ENCODE measurements at places on chromosomes 1 and 21. TPM values are rescaled to one million over a fixed set of nuclear protein-coding genes. Genes with fewer than 3 reads are reported as not detected.
A peak's percentile ranks its signal among the peaks of the same experiment; 100 is the strongest.

The MYCL gene
- total RNA-seq: 0.32 TPM

The PGLYRP3 gene
- not detected for total RNA-seq

The PPOX gene
- total RNA-seq: 19.4 TPM

The SHE gene
- 33.1 TPM for total RNA-seq

The CHD1L gene
- total RNA-seq: 30.0 TPM

The IFNLR1 gene
- total RNA-seq: 0.22 TPM

The KCNJ15 gene
- total RNA-seq: 7.6 TPM

The SERBP1 gene
- total RNA-seq: 151 TPM

- peak; percentile 85 for DNase-seq
Observed at GRCh38 chr1:25651036-25651640, 34.5 kb downstream of the MAN1C1 start.

DNA sequence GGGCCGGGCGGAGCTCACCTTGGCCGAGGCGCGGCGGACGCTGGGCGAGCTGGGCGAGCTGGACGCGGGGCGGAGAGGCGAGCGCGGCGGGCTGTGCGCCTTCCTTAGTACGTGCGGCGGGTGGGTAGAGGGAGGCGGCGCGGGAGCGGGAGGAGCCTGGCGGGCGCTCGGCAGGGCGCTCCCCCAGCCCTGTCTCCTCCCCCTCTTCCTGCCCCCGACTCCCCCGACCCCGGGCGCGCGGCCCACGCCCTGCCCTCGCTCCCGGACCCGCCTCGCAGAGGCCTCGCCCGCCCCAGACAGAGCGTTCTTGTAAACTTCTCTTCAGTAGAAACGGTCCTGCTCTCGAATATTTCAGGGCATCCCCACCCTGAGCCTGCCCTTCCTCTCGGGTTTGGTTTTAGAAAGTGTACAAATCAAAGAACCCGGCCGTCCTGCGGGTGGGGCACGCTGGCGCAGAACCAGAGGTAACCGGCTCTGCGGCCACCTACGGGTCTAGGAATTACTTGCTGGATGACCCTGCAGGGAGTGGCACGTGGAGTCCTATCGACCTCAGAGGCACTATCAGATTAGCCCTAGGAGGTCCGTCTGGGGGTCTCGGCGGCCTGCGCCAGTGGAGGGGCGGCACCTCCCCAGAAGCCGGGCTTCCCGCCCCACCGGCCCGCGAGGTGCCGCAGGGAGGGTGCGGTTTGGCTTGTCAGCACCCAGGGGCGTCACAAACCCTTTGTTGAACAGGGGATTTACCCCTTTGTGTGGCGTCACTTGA lies at the start of gene S100A10:
Gene S100A10 (minus strand): TSS at position 126 of the 763 bp plus-strand sequence. CDS start 7,629 bp downstream, outside the sequence.
- DNase-seq: peak; percentile 94

GRCh38 chr1:203104789-203105390 lies 19.1 kb upstream of the MYOG start:
- no peak for DNase-seq

DNA sequence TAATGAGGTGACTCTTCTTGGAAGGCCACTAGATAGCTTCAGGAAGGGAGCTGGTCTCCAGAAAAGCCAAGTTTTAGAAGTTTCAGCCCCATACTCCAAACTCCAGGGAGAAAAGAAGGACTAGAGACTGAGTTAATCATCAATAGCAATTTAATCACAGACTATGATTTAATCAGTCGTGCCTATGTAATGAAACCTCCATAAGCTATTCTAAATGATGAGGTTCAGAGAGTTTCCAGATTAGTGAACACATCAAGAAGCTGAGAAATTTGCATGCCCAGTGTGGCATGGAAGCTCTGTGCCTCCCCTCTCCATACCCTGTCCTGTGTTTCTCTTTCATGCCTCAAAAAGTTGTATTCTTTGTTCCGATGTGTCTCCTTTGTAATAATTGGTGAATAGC lies 49.2 kb upstream of the CCDC190 start:
- no peak for DNase-seq

DNA sequence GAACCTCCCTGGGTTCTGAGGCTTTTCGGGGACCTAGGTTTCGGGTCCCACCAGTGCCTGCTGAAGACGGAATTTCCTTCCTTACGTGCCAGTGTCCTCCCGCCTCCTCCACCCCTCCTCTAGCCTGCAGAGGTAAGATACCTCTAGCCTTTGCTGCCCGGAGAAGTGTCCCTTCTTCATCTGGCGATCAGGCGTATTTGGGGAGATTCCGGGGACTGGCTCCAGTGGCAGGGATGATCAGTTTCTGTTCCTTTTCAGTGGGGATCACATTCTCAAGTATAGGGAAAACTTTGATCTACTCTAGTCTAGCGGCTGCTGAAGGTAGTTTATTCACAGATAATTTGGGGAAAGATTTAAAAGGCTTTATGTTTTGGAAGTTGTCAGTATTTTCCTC lies 674 bp downstream of the CEP350 start:
- DNase-seq: no peak

DNA sequence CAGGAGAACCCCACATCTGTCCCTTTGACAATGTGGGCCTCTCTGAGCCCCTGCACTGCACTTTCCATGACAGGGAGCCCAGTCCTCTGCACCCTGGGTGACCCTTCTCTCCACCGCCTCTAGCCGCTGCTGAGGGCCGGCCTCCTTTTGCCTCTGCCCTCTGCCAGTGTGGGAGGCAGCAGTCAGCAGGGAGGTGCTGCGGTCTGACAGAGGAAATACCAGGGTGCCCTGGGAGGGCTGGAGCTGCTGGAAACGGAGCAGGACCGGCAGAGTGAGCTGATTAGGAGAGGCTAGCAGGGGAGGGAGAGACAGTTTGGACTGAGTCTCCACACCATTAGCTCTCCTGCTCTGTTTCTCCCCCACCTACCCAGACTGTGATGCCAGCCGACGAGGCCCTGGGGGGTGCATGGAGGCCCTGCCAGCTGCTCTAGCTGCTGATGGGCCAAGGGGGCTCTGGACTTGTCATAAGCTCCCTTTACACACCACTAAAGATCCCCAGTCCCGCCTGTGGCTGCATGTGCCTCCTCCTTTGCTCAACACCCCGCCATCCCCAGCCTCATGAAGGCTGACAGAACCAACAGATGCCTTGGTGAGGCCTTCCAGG lies 171.1 kb upstream of the KLHDC7A start:
- DNase-seq: no peak

DNA sequence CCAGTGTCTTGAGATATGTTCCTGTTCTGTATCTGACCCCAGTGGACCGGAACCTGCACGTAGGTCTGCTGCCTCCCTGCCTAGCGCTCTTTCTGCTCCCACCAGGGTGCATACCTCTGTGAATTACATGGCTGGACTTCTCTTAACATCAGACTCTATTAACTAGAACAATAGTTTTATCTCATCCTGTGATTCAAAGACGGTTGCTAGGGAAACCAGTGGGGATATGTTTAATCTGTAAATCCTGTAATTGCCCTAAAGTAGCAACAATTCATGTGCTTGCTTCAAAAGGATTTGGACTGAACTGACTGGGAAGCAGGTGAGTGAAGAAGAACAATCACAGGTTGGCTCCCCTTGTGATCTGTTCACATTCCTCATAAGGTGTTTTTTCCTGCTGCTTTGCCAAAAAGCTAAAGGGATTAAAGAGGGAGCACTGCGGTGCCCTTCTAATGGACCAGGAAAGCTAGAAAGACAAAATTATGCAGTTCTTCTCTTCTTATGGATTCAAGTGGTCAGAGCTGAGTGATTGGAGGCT lies 52.7 kb upstream of the DIRAS3 start:
- no peak for DNase-seq

DNA sequence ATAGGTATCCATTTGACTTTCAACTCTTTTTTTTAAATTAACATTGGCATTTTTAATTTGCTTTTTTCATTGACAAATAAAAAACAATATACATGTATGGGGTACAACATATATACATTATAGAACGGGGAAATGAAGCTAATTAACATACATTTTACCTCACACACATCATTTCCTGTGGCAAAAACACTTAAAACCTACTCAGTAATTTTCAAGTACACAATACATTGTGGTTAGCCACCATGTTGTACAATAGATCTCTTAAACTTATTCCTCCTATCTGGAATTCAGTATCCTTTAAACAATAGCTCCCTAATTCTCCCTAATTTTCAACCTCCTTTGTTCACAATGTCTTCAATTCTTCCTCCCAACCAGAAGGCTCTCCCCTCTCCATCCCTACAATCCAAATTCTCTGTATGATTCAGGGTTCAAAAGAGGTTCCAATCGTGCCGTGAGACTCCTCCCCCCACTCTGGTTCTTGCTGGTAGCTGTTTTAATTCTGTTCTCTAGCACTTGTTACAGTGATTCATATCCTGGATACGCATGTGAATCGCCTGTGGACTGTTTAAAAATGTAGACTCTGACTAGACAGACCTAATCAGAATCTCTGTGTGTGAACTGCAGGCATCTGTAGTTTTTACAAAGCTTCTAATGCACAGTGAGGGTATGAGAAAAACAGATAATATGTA lies 87.6 kb upstream of the DUSP10 start:
- no peak for DNase-seq

GRCh38 chr21:45074818-45075595 lies 627 bp downstream of the ADARB1 start:
- DNase-seq: peak; percentile 89

DNA sequence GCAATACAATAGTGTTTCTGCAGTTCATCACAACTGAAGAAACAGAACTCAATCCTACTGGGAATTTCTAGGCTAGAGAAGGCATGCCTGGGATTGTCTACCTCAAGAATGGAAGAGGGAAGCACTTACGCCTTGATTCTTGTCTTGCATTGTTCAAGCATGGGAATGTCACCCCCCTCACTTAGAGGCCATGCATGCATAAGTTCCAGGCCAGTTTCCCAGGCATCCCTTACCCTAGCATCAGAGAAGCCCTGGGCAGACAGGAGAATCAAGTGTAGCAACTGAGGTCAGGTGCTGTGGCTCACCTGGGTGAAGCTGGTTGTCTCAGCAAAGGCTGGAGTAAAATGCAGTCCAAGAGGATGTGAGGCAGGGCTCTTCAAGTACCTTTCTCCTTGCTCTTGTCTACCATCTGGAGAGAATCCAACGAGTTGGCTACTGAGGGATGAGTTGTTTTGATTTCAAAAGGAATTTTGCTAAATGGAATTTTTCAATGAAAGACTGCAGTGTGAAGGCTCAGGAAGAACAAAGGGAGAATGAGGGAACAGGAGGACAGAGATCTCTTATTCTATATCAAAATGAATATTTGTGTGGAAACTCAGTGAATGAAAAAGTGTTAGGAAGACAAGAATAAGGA lies 174.3 kb downstream of the NEK7 start:
- DNase-seq: no peak

GRCh38 chr21:25722631-25723030 lies 12.1 kb downstream of the ATP5PF start:
- no peak for DNase-seq

GRCh38 chr1:104699433-104699832 lies 949.7 kb downstream of the AMY1C start:
- DNase-seq: no peak

DNA sequence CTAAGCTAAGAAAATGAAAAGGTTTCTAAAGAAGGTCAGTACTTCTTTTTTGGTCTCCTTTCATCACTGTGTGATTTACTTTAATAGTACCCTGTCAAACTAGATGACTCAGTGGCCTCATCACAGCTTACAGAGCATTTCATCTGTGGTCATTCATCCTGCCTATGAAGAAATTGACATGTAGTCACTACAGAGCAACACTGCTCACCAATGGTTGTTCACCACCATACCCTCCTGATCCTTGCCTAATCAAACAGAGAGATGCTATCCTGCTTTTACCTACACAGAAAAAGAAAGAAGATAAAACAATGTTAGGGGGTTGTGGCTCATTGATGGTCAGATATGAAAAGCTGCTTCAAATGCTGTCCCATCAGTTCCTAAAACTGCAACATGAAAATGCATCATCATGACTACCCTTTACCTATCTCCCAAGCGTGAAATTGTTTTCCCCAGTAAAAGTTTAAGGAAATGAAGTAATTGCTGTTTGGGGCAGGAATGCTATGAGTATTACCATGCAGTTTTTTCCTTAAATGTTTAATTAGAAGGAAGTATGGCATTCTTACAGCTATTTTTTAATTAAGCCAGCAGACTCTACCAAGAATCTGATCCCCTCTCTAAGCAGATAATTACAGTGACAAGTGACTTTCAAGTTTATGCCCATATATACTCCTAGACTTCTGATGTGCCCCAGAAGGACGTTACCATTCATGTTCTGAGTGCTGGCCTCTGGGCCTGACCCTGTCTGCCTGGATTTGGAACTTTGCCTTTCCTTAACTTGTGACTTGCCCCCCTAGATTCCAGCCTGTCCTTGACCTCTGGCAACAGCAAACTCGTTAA lies 46.1 kb upstream of the FBXO28 start:
- no peak for DNase-seq

- no peak for DNase-seq
Observed at GRCh38 chr1:201742476-201742875, 86.5 kb upstream of the IPO9 start.

- DNase-seq: no peak
Observed at GRCh38 chr1:198678901-198679329, 40.1 kb downstream of the PTPRC start.

DNA sequence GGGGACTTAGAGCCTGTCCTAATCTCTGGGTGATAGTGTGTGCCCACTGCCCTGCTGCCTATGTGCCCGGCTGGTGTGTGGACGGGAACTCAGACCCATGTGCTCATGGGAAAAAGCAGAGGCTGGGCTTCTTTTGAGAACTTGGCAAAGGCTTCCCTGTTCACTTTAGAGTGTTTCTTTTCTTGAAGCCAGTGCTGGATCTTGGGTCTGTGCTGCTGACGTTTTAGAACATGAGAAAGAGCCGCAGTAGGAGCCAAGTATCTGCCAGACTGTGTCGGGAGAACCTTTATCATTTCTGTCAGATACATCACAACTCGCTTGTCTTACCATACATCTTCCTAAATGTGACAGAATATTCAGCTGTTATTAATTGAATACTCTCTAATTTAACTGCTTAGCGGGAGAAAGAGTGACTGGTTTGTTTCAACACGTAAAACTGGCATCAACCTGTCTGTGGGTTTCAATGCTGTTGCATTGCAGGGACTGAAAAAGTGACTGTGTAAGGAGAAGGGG lies 195.2 kb downstream of the PBX1 start:
- no peak for DNase-seq

DNA sequence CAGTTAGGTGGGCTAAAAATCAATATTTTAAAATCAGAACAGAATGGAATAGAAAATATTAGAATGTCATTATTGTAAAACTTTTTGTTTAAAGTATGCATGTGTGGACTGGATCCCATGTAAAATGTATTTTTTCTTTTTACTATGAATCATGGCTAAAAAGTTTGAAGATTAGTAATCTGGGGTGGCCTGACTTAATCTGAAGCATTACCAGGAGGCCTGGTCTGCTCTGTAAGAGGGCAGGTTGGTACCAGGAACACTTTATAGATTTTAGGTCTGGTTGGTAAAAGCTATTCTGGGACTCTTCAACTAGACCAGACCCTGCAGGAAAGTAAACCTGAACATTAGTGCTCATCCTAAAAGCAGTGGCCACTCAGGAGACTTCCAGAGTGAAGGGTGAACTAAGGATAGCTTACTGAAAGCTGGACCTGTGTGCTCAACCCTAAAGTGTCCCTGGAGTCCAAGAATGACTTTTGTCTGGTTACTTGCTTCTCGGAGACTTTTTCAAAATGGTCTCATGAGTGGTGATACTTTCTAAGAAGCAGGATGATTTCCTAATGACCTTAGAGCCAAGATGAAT lies 16.5 kb downstream of the RGL1 start:
- no peak for DNase-seq

Measured in mesenteric fat pad (tissue), 1 donor.